ENCODE measurements at places on chromosomes 6 and 20.

DNA sequence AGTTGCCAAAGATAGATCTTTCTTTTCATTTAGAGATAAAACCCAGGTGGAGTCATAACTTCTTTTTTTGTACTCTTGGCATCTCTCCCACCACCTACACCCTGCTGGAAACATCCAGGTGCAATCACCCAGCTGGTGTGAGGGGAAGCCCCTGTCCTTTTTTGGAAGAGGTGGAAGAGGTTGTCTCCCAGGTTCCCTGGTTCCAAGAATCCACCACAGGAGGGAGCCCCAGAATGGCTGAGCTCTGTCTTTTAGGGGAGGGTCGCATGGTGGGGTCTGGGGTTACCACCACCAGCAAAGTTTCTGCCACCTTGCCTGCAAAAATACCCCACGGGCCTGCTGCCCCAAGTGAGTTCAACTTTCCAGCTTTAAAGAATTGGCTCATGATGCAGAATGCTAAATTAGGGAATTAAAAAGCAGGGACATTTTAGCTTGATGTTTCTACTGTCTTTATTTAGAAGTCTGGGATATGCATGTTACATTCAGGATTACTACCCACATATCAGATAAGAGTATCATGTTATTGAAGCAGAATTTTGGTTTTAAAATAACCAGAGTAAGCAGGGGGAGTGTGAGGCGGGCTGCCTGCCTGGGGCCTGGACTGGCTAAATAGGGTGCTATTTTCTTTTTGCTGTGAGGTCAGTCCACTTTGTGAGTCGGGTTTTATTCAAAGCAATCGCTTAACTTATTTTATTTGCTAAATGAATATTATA lies 11.0 kb downstream of the SMOC2 start:
- no peak for DNase-seq

GRCh38 chr6:40874495-40874894 lies 164.5 kb downstream of the UNC5CL start:
- DNase-seq, result no peak

- no peak for DNase-seq
These were observed 84.7 kb upstream of the SCP2D1 start for GRCh38 chr20:18728870-18729224.

DNA sequence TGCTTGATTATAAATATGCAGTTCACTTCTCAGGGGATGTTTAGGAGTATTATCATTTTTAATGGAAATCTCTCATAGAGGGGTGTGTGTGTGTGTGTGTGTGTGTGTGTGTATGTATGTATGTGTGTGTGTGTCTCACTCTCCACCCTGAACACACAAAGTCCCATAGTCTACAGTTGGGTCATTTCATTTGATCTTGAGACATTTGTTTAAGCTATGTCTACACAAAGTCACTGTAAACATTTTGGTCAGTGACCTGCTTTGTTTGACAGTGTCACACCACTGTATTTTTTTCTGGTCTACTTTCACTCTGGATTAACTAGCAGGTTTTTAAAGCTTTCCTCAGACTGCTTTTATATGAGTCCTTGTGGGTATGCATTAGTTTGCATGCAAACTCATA lies 215.2 kb downstream of the GRIK2 start:
- DNase-seq, result no peak

DNA sequence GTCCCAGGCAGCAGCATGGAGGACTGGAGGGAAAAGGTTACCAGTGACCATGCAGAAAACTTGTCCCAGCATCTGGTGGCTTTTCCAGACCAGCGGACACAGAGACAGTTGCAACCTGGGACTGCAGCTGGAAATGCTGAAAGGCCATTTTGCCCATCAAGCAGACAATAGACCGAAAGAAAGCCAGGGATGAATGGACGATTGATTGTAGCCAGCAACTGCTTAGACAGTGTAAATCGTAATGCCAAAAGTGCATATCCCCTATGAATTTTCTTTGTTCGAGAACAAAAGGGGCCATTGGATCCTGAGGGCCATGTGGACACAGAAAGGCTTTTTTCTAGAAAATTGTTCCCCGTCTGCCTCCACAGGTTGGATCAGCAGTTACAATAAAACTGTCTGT lies 115.7 kb downstream of the MBOAT1 start:
- DNase-seq, result no peak

DNA sequence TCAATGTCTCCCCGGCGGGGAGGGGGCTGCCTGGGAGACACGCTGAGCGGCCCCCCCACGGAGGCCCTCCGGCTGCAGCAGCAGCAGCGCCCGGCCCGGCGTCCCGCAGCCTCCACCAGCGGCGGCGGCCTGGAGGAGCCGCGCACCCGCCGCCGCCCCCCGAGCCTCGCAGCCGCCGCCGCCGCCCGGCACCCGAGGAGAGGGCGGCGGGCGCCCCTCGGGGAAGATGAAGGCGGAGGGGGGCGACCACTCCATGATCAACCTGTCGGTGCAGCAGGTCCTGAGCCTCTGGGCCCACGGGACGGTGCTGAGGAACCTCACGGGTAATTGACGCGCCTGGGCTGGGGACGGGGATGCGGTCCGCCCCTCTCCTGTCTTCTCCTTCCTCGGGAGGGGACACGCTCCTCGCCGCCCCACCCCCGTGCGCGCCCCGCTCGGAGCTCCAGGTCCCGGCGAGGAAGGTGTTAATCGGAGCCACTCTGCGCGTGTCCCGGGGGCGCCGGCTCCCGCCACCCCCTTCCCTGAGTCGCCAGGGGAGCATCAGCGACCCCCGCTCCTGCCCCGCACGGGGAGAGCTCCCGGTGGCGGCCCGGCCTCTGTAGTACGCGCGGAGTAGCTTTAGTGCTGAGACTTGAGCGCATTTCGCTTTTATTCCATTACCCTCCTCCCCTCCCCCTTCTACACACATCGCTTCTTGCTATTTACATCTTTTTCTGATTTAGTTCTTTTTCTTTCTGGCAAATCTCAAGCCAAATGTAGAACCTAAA lies 686 bp downstream of the TMEM170B start:
- DNase-seq, result peak; percentile 7

- no peak for DNase-seq
These were observed 324.6 kb upstream of the PLCB4 start for GRCh38 chr20:8744228-8744844.

- no peak for DNase-seq
These were observed 13.4 kb upstream of the GHRH start for GRCh38 chr20:37274851-37275524.

DNA sequence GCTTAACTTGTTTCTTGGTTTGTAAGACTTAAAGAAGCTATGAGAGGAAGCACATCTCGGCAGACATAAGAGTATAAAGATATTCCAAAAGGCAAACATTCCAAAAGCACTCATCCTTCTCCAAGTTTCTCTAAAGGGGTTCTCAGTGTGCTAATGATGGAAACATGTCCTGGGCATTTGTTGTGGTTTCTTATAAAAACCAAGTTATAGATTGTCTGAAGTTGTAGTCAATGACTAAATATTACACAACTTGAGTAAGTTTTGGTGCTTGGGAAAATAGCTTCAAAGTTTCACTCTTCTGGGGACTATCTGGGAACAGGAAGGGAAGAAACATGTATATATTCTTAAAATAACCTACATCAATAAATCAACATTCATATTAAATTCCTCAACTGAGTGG lies 128.3 kb upstream of the TBX18 start:
- no peak for DNase-seq
